Cardiac muscle cell (in vitro differentiated cells and primary cell): ENCODE measurements at places on chromosomes 3 and 15.

- DNase-seq, result no peak
These were observed 161.3 kb downstream of the FBLN2 start for GRCh38 chr3:13710251-13710650.

- DNase-seq, result peak; percentile 38
These were observed 4.5 kb upstream of the GATA2 start for GRCh38 chr3:128497305-128498126.

DNA sequence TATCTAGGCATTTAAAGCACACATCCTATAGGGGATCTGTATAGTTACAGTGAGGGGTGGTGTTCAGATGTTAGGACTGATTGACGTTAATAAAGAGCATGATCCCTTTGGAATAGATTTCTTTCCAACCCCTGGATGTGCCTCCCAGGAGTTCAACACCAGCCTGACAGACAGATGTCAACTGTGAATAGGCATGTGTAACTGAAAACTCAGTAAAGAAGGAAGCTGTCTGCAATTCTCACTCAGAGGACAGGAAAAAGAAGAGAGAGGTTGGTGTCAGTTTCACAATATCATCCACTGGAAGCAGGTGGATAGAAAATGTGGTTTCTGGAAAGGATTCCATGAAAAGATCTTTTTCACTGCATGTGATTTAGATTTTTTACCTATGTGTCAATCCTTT is 396.3 kb downstream of the NSUN3 start:
- DNase-seq, result no peak

- no peak for DNase-seq
These were observed 71.8 kb downstream of the GAP43 start for GRCh38 chr3:115695090-115695489.

- DNase-seq, result no peak
These were observed 74.9 kb downstream of the PIK3R4 start for GRCh38 chr3:130671545-130672312.

DNA sequence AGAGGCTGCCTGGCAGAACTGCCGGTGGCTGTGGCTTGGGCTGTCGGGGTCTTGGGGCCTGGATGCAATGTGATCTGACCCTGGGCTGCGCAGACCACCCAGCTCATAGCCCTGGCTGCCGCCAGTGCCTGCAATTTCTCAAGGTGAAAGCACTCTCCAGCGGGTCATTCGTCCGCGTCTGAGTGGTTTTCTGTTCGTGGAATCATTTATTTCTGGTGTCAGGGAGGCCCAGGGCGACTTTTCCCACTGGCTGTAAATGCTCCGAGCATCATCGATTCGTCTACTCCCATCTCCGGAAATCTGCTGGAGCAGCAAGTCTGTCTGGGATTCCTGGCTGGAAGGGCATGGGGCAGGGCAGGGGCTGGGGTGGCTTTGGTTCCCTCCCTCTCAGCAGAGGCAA is 40.6 kb upstream of the ADPGK start:
- DNase-seq, result no peak

DNA sequence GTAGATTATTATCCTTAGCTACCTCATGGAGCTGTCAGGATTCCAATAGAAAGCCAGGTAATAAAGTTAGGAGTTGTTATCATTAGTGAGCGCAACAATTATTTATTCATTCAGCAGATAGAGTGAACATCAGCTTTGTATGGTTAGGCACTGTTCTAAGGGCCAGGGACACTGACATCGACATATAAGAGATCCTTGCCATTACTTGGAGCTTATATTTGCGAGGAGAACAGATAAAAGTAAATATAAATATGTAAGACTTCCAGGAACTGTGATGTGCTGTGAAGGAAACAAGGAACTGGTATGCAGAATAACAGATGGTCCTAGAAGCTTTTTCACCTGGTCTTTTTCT is 473 bp downstream of the LSM3 start:
- DNase-seq, result no peak
